A549 treated with Hydrocortisone at 1 μM for 4 hours (cell line): ENCODE measurements at places on chromosomes 16 and 17. TPM values are rescaled to one million over a fixed set of nuclear protein-coding genes. Genes with fewer than 3 reads are reported as not detected.

ABCA10 gene
- 0.03 to 0.16 TPM (median 0.07 TPM) in 5 replicates for total RNA-seq

USP36 gene
- total RNA-seq = 52.6 to 60.5 TPM (median 55.6 TPM) in 5 replicates

ABCC12 gene
- total RNA-seq = 0.02 to 0.12 TPM (median 0.05 TPM) in 5 replicates

ACADVL gene
- total RNA-seq = 322 to 414 TPM (median 394 TPM) in 5 replicates

MYO15A gene
- 0.34 to 0.54 TPM (median 0.37 TPM) in 5 replicates for total RNA-seq

CDRT15L2 gene
- total RNA-seq = not detected in 5 replicates
